Ascending aorta (tissue), 2 donors: ENCODE measurements at places on chromosomes 16 and 17.

- no peak for DNase-seq
Measured at GRCh38 chr17:3978421-3979289, 14.4 kb upstream of the ATP2A3 start.

- DNase-seq, result no peak
Measured at GRCh38 chr17:75478508-75478907, 22.1 kb downstream of the TMEM94 start.

DNA sequence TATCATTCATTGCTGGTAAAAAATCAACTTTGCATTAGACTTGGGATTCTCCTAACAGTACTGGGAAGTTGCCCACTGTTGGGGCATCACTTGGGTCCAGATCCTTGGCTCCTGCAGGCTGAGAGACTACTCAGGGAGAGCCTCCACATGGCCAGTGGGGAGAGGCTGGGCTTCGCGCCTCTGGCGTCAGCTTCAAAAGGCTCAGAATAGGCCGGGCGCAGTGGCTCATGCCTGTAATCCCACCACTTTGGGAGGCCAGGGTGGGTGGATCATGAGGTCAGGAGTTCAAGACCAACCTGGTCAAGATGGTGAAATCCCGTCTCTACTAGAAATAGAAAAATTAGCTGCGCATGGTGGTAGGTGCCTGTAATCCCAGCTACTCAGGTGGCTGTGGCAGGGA is 3.4 kb upstream of the CSHL1 start:
- no peak for DNase-seq

GRCh38 chr17:42167807-42168206 is 13.0 kb upstream of the RAB5C start:
- DNase-seq, result no peak

DNA sequence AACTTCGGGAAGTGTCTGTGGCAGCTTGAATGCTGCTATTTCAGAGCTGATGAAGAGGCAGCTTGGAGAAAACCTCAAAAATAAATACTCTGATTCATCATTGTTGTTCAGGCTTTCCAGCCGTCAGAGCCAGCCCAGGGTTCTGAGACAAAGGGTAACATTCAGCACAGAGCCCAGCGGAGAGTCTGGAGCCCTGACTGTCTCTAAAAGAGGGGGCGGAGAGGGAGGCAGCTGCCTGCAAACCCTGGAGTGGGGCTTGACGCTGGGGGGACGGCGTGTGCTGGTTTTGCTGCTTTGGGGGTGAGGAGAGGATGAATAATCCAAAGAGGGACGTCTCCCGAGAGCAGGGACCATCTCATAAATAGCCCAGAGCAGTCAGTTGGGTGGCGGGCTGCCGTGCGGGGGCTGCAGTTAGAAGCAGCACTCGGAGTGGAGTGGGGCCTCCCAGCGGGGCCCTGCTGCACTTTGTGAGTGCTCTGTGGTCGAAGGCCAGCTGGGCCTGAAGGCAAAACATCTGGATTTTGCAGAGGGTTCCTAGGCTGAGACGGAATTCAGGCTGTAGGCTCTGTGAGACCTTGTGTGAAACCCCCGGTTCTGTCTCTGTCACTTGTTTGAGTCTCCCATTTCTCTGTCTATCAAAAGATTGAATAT is 237.8 kb downstream of the PRKCA start:
- DNase-seq, result no peak

DNA sequence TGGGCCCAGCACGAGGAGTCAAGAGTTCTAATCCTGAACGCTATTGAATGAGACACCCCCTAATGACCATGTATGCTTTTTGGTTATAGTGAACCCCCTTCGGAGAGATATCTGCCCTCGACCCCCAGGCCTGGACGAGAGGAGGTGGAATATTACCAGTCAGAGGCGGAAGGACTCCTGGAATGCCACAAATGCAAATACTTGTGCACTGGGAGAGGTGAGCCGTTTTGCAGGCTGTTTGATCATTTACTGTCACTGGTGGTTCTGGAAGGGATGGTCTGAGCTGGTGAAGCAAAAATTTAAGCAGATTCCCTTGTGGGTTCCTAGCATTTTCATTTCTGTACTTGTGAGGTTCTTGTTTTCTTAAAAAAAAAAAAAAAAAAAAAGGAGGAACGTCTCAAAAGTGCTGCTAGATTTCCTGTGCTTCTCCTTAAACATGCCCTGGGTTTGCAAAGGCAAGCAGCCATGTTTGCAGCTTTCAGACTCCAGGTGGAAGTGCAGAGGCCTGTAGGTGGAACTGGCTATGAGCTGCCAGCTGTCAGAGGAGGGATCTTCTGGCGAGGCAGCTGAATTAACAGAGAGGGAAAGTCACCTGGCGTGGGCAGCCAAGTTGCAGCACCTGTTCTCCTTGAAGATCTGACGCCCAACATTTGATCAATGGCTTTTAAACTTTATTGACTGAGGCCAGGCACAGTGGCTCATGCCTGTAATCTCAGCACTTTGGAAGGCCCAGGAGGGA is 3.5 kb downstream of the MARVELD3 start:
- DNase-seq, result no peak

DNA sequence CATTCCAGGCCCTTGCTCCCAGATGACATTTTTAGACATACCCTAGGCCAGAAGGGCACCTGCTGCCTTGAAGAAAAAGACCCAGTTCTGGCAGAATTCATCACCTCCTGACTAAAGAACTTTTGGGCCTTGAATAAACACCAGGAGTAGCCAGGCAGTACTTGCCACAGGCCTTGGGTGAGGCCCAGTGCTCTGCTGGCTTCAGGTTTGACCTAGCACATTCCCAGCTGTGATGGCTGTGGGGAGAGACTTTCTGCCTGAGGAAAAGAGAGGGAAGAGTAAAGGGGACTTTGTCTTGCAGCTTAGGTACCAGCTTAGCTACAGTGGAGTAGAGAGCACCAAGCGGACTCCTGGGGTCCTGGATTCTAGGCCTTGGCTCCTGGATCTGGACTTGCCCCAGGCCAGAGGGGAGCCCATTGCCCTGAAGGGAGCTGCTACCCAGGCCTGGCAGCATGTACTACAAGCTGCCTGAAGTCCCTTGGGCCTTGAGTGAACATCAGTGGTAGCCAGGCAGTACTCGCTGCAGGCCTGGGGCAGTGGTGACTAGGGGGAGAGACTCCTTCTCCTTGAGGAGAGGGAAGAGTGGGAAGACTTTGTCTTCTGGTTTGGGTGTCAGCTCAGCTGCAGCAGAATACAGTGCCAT is 44.3 kb downstream of the ABCA8 start:
- DNase-seq, result no peak

DNA sequence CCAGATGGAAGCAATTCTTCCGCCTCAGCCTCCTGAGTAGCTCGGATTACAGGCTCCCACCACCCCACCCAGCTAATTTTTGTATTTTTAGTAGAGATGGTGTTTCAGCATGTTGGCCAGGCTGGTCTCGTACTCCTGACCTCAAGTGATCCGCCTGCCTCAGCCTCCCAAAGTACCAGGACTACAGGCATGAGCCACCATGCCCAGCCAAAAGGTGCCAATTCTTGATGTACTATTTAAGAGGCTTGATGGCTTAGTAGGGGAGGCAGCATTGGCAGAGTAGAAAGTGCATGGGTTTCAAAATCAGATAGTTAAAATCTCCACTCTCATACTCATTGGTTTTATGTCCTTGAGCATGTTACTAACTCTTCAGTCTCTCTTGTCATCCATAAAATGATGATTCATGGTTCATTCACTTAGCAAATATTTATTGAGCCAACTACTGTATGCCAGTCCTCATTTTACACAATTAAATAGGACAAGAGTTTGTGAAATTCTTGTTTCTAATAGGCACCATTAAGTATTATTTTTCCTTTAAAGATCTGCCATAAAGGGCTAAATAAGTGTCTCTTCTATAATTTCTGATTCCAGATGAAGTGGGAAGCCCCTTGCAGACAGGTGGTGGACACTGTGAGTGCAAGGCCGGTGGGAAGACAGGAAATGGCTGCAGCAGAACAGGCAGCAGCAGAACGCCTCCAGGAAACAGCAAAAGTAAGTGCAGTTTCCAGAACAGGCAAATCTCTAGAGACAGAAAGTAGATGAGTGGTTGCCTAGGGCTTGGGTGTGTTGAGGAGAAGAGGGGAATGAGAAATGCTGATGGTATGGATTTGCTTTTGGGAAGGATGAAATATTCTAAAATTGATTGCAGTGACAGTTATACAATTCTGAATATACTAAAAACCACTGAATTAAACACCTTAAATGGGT is 8.2 kb upstream of the RPL27 start:
- no peak for DNase-seq

- DNase-seq, result peak; percentile 23
Measured at GRCh38 chr17:47889734-47890529, 6.1 kb upstream of the SP2 start.

GRCh38 chr16:82631701-82632685 is 5.2 kb downstream of the CDH13 start:
- DNase-seq, result peak; percentile 70

- DNase-seq, result no peak
Measured at GRCh38 chr17:82202981-82203380, 9.7 kb downstream of the CCDC57 start.

GRCh38 chr17:66369830-66370229 is 67.4 kb downstream of the PRKCA start:
- no peak for DNase-seq

DNA sequence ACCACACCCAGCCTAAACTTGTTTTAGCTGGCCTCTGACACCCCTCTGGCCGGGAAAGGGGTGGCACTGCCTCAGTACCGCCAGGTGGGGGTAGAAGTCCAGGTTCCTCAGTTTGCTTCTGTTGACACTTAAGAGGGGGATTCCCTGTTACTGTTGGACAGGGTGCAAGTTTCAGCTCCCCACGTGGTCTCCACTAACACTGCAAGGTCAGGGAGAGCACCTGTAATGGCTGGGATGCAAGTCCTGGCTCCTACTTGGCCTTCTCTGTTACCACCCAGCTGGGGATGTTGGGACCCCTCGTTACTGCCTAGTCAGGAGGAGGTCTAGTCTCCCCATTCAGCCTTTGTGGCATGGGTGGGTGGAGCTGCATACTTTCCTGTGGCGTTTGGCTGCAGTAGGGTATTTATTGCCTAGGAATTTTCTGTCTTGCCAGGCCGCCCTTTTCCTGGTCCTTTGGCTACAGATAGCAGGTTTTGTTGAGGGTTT is 10.6 kb upstream of the MFAP4 start:
- DNase-seq, result no peak

- DNase-seq, result peak; percentile 56
Measured at GRCh38 chr17:48023400-48024148, 14.0 kb downstream of the COPZ2 start.

- no peak for DNase-seq
Measured at GRCh38 chr16:87556941-87557459, 45.3 kb upstream of the JPH3 start.

- no peak for DNase-seq
Measured at GRCh38 chr16:64312980-64313379, 808.9 kb downstream of the CDH11 start.

- DNase-seq, result no peak
Measured at GRCh38 chr17:21291357-21291756, 6.8 kb downstream of the MAP2K3 start.

DNA sequence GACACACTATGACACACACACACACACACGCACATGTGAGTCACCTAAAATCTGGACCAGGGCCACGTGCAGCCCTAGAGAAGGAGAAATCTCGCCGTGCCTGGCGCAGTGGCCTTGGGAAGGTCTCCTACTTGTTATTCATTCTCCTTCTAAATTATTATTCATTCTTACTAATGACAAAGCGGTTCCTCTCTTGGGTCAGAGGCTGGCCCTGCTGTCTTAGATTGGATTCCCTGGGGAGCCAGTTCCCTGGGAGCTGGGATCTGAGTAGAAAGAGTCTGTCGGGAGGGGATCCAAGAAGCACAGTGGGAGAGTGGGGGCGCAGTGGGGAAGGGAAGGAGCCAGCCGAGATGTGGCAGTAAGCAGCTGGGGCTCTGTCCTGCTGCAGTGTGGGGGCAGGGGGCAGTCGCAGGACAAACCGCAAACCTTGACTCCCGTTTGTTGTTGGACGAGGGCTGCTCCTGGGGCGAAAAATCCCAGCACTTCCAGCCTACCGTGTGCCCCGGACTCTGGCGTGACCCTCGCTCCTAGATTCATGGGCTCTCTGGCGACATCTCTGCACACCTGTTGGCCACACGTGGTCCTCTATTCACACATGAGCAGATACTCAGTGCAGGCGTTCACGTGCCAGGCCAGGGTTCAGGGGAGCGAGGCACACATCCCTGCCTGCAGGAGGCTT is 18.7 kb upstream of the JPH3 start:
- DNase-seq, result no peak

DNA sequence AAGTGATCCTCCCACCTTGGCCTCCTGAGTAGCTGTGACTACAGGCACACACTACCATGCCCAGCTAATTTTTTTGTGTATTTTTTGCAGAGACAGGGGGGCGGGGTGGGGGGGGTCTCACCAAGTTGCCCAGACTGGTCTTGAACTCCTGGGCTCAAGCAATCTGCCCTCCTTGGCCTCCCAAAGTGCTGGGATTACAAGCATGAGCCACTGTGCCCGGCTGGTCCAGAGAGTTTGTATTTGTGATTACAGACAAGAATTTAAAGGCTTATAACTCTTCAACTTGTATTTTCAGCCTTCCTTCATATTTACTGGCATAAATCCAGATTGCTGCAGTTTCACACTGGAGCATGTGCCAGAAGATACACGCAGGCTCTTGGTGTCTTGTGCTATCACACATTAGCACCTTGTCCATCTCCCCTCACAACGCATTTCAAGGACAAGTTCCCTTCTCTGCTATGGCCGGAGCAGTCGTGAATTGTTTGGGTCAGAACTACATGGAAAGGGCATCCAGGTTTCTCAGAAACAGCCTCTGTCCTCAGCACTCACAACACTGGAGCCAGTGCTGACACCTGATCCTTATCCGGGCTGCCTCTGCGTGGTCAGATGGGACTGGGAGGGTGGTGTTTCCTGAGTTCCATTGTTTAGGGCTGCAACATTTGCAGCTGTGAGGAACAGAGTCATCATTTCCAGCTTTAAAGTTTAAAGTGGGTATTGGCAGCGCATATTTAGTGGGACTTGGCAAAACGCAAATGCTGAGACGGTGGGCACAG is 28.1 kb downstream of the WSCD1 start:
- no peak for DNase-seq

- DNase-seq, result no peak
Measured at GRCh38 chr17:14775731-14776492, 475.0 kb downstream of the HS3ST3B1 start.

GRCh38 chr17:34465789-34466188 is 102.8 kb upstream of the CCL1 start:
- no peak for DNase-seq

GRCh38 chr16:69709456-69710084 is 16.8 kb downstream of the NQO1 start:
- no peak for DNase-seq

- DNase-seq, result peak; percentile 35
Measured at GRCh38 chr16:12459391-12460063, 344.2 kb downstream of the CPPED1 start.

DNA sequence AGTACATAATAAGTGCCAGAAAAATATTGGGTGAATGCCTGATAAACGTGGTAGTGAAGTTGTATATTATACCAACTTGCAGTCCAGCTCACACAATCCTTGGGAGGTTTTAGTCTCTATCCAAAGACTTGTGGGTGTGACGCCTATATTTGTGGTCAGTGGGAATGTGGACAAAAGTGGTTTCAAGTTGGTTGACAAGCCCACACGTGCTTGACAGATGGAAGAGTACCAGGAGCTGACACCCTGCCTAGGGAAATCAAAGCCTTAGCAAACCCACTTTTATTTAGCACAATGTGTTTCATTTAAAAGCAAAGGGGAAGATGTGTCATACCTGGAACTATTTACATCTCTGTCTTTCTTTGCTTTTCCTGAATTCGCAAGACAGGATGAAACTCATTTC is 79.0 kb downstream of the CA10 start:
- no peak for DNase-seq

- no peak for DNase-seq
Measured at GRCh38 chr17:41153856-41154255, 4.2 kb upstream of the KRTAP4-5 start.
